ENCODE measurements at places on chromosomes 3 and 15. TPM values are rescaled to one million over a fixed set of nuclear protein-coding genes. Genes with fewer than 3 reads are reported as not detected.

FGD5 gene
- total RNA-seq: not detected

CD276 gene
- 1.9 TPM for total RNA-seq

- H3K27ac ChIP-seq: no peak overlapping the region
- no peaks in the 10 kb centered on the region for H3K27me3 ChIP-seq
- no peak for DNase-seq
- H3K4me1 ChIP-seq: no peaks in the 10 kb centered on the region
- H3K4me3 ChIP-seq: no peak overlapping the region
These were observed 32.5 kb upstream of the AP3B2 start for GRCh38 chr15:82742134-82742533.

DNA sequence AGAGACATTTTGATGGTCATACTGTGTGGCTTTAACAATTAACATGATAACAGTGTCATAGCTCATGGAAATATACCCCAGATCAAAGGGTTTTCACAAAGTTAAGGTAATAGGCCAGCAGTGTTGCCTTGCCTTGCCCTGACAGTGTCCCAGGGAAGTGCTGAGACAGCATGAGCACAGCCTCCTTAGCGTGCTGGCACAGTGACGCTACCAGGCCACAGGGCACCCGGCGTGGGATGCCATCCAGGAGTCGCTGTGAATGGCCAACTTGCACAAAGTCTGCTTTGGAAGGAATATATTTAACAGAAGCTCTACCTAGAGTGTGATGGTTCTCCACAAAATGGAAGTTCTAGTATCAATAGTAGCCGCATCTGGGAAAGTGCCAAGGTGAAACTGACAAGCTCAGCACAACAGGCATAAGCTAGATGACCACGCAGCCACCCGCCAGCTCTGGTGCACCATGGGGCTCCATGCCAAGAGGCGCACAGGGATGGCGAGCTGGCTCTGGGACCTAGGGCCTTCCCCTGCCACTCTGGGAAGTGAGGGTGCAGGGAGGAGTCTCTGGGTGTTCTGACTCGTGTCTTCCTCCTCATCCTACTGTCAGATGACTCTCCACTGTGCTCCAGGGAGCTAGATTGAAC lies 86.2 kb downstream of the GABRB3 start:
- H3K36me3 ChIP-seq: no peaks in the 10 kb centered on the region
- H3K27me3 ChIP-seq: no peaks in the 10 kb centered on the region
- H3K4me3 ChIP-seq: no peak overlapping the region
- no peak for DNase-seq
- no peaks in the 10 kb centered on the region for H3K4me1 ChIP-seq

- H3K4me3 ChIP-seq: no peak overlapping the region
- H3K27me3 ChIP-seq: no peaks in the 10 kb centered on the region
- H3K4me1 ChIP-seq: no peaks in the 10 kb centered on the region
- DNase-seq: no peak
- no peak overlapping the region for H3K27ac ChIP-seq
- no peaks in the 10 kb centered on the region for H3K36me3 ChIP-seq
These were observed 415.5 kb upstream of the ARPP21 start for GRCh38 chr3:35223632-35224394.

DNA sequence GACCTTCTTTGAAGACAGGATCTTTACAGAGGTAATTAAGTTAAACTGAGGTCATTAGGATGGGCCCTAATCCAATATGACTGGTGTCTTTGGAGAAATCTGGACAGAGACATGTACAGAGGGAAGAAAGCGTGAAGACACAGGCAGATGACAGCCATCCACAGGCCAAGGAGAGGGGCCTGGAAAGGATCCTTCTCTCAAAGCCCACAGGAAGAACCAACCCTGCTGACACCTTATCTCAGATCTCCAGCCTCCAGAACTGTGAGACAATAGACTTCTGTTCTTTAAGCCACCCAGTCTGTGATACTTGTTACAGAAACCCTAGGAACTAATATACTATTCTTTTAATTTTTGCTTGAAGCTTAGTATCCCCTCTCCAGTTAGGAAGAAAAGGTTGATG lies 74.2 kb downstream of the WDR76 start:
- H3K4me1 ChIP-seq: no peaks in the 10 kb centered on the region
- H3K36me3 ChIP-seq: no peaks in the 10 kb centered on the region
- DNase-seq: no peak
- H3K27ac ChIP-seq: no peak overlapping the region
- H3K27me3 ChIP-seq: no peaks in the 10 kb centered on the region

DNA sequence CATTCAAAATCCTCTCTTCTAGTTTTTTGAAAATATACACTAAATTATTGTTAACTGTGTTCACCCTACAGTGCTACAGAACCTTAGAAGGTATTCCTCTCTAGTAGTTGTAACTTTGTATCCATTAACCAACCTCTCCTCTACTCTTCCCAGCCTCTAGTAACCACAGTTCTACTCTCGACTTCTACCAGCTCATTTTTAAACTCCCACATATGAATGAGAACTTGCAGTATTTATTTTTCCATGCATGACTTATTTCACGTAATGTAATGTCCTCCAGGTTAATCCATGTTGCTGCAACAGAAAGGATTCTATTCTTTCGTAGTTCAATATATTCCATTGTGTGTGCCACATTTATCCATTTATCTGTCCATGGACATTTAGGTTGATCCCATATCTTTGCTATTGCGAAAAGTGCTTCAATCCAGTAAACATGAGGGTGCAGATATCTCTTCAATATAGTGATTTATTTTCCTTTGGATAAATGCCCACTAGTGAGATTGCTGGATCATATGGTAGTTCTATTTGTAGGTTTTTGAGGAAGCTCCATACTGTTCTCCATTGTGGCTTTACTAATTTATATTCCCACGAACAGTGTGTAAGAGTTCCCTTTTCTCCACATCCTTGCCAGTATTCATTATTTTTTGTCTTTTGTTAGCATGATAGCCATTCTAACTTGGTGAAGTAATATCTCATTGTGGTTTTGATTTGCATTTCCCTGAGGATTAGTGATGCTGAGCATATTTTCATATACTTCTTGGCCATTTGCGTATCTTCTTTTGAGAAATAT lies 113.7 kb upstream of the SMAD3 start:
- H3K36me3 ChIP-seq: no peaks in the 10 kb centered on the region
- no peak for DNase-seq
- no peak overlapping the region for H3K27ac ChIP-seq
- no peaks in the 10 kb centered on the region for H3K4me1 ChIP-seq

- no peak overlapping the region for H3K4me3 ChIP-seq
- DNase-seq: no peak
- H3K27ac ChIP-seq: no peak overlapping the region
- no peaks in the 10 kb centered on the region for H3K27me3 ChIP-seq
These were observed 63.3 kb downstream of the RPLP1 start for GRCh38 chr15:69515926-69516325.

DNA sequence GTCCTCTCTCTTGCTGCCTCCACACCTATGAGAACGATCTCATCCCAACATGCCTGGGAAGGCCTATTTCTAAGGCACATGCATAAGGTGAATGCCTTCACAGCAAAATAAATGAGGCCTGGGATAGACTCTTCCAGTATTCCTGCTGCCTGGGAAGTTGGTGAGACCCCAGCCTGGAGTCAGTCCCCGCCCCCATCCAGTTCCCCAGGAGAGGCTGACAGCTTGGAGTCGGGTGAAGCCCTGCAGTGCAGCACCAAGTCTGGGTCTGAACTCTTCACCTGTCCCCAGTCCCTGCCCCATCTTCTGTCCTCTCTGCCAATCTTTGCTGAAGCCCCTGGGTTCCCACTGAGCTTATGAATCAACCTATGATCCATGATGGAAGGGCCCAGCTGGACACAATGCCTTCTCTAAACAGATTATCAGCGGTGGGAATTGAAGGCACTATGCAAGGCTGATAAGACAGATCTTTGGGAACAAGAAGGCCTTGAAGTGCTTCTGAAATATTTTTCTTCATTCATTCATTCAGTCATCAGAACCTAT lies 10.2 kb upstream of the APBA2 start:
- no peak overlapping the region for H3K4me3 ChIP-seq
- no peak for DNase-seq
- no peaks in the 10 kb centered on the region for H3K36me3 ChIP-seq
- H3K27me3 ChIP-seq: no peaks in the 10 kb centered on the region

Data from CD8-positive, alpha-beta memory T cell (primary cell).